Activated CD8-positive, alpha-beta memory T cell treated with anti-CD3 and anti-CD28 coated beads for 1 hour (primary cell): ENCODE measurements at places on chromosomes 16 and 17.

DNA sequence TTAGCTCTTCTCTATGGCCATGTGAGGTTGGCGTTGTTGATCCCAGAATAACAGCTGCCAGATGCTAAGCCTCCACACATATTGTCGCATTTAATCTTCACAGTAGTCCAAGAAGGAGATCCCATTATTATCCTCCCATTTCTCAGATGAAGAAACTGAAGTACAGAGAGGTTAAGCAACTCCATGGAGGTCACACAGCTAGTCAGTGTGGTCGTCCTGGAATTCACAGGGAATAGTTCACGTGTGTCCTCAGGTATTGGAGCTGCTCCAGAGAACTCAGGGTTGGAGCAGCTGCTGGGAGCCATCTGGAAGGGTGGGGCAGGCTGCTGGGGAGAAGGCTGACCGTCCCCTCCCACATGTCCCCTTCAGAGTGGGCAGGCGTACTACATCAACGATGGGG lies 19.5 kb downstream of the SDR42E2 start:
- DNase-seq, result no peak

- no peak for DNase-seq
Observed at GRCh38 chr17:66580956-66581391, 253.9 kb upstream of the CACNG5 start.

DNA sequence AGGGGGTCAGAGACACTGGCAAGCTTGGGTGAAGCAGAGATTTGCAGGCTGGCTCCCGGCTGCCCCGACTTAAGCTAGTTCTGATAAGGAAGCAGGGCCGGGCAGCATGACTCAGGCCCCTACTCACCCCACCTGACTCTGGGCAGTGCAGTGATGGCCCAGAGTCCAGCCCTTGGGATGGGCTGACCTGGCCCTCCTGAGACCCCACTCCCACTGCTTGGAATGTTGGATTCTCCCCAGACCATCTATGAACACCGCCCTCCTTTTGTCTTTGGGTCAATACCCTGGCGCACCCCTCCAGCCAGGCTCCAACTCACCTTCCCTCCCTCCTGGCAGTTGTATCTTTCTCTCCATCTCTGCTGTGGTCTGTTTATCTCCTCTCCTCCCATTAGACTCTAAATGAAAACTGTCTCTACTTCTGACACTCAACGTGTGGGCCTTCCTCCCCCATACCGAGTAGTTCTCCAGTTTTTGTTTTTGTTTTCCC lies 21.0 kb downstream of the LGALS3BP start:
- no peak for DNase-seq

DNA sequence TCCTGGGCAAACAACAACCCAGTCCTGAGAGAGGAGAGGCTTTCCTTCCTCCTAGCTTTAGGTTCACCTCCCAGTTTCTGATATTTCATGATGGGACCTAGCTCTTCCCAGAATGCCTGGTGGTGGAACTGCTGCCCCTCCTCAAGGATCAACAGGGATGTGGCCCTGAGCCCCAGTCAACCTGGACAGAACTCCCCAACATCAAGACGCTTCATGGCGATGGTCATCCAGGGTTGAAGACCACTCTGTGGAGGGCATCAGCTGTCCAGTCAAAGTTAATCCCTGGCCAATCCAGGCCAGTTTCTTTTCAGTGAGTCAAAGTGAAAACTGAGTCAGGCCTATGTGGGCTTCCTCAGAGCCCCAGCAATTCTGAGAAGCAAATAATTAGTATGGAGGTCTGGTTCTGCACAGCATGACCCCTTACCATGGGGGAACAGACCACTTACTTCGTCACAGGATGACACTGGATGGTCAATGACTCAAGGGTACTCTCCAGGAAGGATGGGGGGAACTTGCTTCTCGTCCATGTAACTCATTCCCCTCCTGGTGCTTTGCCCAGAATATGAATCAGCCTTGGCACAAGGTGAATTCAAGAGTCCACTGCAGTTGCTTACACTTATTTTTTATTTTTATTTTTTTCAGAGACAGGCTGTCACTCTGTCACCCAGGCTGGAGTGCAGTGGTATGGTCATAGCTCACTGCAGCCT lies 14.7 kb upstream of the XYLT2 start:
- DNase-seq, result no peak

DNA sequence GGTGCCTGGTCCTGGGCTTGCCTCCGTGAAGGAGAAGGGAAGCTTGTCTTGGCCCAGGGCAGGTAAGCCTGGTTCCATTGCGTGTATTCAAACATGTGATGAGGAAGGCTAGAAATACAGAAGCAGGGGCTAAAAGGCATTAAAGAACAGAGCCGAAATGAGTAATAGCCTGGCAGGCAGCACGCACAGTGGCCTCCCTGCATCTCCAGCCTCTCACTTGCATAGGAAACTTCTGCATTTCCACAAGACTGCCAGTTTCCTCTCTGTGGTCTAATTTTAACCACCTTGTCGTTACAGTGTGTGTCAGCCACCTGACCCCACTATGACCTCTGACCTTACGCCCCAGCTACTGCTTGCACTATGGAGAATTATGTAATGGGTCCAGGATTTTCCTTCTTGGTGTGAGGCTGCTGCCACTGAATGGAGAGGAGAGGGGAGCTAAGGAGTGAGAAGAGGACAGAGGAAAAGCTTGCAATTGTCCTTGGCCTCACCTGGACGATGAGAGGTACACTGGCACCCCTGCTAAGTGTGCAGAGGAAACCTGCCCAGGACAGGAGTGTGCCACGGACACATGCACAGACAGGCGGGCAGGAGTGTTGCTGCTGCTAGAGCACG lies 32.8 kb downstream of the HIC1 start:
- DNase-seq, result no peak

DNA sequence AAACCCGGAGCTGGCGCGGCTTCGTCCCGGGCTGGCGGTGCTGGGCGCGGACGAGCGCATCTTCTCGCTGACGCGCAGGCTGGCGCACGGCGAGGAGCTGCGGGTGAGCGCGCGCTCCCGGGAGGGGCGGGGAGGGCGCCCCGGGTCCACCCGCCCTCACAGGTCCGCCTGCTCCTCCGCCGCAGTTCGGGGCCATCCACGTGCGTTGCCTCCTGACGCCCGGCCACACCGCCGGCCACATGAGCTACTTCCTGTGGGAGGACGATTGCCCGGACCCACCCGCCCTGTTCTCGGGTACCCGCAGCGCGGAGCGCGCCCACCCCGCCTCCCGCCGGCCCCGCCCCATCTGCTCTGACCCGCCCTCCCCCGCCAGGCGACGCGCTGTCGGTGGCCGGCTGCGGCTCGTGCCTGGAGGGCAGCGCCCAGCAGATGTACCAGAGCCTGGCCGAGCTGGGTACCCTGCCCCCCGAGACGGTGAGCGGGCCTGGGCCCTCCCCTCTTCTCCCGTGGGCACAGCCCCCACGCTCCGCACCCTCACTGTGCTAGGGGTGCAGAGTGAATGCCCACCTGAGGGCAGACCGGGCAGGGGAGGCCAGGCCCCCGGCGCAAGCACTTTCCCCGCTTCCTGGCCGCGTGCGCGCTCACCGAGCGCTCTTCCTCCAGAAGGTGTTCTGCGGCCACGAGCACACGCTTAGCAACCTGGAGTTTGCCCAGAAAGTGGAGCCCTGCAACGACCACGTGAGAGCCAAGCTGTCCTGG lies 1.4 kb downstream of the HAGHL start:
- peak; percentile 41 for DNase-seq

- DNase-seq, result no peak
Observed at GRCh38 chr16:86774931-86775330, 196.6 kb downstream of the FOXL1 start.

GRCh38 chr17:79255926-79256585 lies 181.4 kb downstream of the ENGASE start:
- no peak for DNase-seq

DNA sequence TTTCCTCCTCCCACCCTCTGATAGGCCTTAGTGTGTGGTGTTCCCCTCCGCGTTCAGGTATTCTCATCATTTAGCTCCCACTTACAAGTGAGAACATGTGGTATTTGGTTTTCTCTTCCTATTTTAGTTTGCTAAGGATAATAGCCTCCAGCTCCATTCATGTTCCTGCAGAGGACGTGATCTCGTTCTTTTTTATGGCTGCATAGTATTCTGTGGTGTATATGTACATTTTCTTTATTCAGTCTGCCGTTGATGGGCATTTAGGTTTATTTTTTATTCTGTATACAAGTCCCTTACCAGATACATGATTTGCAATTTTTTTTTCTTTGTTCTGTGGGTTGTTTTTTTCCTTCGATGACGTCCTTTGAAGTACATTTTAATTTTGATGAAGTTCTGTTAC lies 18.8 kb upstream of the CDK5R1 start:
- DNase-seq, result no peak

GRCh38 chr17:61400066-61400716 lies 548 bp downstream of the TBX2 start:
- DNase-seq, result no peak

GRCh38 chr17:37133136-37133535 lies 184.4 kb downstream of the AATF start:
- DNase-seq, result no peak

DNA sequence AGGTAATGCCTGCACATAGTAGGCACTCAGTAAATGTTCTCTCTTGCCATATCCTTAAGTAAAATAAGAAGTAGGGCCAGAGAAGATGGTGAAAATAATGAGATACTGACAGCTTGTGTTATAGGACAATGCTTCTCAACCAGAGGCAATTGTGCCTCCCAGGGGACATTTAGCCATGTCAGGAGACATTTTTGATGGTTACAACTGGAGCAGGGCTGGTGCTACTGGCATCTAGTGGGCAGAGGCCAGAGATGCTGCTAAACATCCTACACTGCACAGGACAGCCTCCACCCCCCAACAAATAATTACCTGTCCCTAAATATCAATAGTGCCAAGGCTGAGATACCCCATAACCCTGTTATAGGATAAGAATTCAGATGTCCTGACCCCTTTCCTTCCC lies 1.7 kb downstream of the RAD51D start:
- DNase-seq, result no peak

DNA sequence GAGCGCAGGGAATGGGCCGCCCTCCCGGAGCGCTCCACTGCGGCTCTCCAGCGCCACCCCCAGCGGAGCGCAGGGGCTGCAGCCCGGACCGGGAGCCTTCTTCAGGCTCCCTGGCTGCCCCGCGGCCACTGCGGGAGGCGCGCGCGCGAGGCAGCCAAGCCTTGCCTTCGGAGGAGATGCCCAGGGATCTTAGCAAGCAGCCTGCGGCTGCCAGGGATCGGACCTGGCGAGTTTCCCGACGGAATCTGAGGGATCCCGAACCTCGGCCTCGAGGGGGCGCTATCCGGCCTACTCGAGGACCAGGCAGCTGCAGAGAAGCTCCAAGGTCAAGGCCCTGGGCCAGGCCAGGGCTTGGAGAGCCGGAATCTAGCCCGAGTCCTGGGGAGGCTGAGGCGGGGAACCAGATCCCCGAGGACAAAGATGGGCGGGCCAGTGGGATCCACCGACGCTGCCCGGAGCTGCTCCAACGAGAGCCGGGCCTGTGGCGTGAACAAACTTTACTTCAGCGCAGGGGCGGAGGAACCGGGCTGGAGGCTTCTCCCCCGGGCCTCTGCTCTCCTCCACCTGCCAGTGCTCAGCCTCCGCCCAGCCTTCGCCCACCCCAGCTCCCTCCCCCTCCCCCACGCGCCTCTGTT lies at the start of gene IRX6:
Gene IRX6, plus strand, starts transcription at position 567 of the 635 bp plus-strand sequence. CDS start 889 bp downstream, outside the sequence.
- no peak for DNase-seq

DNA sequence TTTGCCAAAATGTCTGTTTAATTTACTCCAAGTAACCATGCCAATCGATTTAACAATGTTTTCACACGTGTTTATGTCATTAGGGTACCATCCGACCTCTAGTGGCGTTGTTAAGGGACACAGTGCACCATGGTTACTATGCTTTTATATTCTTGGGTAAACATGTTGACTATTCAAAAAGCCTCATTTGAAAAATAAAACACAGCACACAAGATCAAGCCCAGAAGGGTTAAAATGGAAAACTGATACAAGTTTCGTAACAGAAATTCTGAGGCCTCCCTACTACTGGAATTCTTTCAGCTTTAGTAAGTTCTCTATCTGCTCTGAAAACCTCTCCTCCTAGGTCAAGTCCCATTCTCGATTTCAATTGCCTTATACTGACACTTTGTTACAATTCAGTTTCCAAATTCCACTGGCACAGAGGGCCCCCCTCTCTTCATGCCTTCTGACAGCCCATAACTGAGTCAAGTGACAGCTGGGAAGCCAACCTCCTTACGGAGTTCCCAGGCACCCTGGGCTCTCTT lies 2.1 kb downstream of the CFAP20 start:
- DNase-seq, result no peak

DNA sequence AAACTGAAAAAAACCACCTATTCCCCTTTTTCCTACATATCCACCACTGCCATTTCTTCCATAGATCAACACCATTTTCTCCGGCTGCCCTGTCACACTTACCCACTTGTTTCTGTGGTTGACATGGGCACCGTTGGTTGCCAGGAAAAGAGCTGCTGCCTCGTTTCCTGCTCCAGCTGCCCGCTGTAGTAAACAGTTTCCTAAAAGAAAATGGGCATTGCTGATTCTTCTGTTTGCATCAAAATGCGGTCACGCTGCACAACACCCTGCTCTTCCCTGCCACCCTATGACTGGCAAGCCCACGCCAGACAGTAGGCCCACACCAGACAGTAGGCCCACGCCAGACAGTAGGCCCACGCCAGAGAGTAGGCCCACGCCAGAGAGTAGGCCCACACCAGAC lies 46.3 kb downstream of the CYB5D2 start:
- DNase-seq, result no peak

- no peak for DNase-seq
Observed at GRCh38 chr17:74803388-74803930, 27.3 kb upstream of the NAT9 start.

DNA sequence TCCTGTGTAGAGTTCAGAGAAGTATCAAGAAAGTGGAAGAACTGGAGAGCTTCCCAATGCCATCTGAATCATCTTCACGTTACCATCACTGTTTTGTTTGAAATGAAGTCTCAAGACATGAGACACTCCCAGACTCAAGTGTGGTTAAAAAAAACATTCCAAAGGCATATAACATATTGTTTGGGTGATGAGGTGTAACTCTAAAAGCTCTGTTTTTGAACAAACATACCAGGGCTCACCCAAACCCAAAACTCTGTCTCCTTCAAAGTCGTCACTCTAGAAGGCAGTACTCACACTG lies 6.3 kb upstream of the ZCCHC14 start:
- no peak for DNase-seq

- no peak for DNase-seq
Observed at GRCh38 chr16:84663433-84664101, 15.3 kb downstream of the KLHL36 start.

DNA sequence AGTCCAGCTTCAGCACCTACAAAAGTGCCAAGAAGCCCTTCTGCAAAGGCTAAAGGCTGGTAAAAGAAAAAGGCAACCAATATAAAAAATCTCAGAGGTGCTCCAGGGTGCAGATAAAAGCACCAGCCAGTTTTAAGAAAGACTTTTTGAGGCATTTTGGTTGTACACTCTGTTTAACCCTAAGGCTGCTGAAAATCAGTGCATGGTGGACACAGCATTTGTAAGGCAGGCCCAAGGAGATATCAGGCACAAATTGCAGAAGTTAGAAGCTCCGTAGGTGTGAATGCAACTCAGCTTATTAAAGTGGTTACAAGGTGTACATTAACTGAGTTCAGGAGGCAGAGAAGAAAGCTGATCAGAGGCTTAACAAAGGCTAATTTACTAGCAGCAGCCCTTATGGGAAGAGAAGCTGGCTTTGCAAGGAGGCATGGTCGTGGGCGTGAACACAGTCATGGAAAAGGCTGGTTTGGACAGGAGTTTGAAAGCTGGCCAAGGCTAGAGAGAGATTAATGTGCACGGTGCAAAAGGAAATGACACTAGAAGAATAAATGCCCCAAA lies 21.1 kb downstream of the ACSM1 start:
- DNase-seq, result no peak

GRCh38 chr16:9868606-9869149 lies 313.6 kb downstream of the GRIN2A start:
- no peak for DNase-seq

GRCh38 chr17:81349397-81350319 lies 45.6 kb upstream of the BAHCC1 start:
- no peak for DNase-seq
